GM18507 (cell line): ENCODE measurements at places on chromosomes 7 and 10.

DNA sequence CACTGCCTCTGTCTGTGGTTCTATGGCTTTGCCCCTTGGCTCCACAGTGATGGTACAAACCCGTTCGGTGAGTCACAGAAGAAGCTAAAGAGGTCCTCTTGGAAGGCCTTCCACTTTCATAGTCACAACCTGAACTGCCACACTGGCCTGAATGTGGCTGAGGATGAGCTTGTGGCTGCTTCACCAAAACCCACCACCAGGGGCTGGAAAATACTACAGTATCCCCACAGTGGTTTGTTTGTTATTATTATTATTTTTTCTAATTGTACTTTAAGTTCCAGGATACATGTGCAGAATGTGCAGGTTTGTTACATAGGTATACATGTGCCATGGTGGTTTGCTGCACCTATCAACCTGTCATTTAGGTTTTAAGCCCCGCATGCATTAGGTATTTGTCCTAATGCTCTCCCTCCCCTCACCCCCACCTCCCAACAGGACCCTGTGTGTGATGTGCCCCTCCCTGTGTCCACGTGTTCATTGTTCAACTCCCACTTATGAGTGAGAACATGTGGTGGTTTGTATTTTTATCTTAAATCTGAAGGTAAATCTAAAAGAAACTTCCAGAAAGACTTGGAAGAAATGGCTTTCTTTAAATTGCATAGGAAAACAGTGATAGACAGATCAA lies 160.8 kb upstream of the NPSR1 start:
- DNase-seq, result no peak

DNA sequence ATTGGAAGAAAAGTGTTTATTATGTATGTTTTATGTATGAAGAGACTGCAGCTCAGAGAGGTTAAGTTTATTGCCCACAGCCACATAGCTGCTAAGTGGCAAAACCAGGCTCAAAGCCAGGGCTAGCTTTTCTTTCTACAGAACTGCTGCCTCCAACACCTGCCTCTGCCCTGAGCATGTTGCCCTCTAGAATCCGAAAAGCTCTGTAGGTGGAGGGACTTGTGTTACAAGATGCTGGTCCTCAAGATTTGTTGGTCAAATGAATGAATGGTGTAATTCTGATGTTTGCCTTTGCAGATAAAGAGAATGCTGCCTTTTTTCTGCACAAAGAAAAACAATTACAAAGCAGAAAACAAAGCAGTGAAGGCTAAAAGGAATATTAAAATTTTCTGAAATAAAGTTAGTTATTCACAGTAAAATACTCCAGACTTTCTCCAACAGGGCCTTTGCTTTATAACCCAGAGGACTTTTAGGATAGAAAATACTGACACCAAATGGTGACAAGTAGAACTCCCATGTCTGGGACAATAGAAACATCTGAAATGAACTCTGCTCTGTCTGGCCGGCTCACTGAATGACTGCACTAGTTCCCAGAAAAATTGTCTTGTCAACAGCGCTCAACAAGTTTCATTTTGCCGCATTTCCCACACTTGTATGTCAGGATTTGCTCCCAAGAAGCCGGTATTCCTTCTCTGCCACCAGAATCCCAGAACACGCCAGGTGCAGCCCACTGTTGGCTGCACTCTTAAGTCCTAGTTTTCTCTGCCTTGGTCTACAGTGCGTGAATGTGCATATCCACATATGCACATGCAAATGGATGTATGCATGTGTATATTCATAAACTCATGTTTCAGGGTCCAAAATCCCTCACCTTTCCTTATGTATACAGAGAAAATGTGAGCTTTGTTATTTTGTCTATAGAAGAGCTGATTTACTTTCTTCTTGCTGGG lies 11.0 kb upstream of the DNTT start:
- no peak for DNase-seq

GRCh38 chr10:79183468-79183865 lies 114.7 kb downstream of the ZMIZ1 start:
- no peak for DNase-seq

- DNase-seq, result no peak
These were observed 169.4 kb downstream of the KIAA1217 start for GRCh38 chr10:24378126-24378920.

DNA sequence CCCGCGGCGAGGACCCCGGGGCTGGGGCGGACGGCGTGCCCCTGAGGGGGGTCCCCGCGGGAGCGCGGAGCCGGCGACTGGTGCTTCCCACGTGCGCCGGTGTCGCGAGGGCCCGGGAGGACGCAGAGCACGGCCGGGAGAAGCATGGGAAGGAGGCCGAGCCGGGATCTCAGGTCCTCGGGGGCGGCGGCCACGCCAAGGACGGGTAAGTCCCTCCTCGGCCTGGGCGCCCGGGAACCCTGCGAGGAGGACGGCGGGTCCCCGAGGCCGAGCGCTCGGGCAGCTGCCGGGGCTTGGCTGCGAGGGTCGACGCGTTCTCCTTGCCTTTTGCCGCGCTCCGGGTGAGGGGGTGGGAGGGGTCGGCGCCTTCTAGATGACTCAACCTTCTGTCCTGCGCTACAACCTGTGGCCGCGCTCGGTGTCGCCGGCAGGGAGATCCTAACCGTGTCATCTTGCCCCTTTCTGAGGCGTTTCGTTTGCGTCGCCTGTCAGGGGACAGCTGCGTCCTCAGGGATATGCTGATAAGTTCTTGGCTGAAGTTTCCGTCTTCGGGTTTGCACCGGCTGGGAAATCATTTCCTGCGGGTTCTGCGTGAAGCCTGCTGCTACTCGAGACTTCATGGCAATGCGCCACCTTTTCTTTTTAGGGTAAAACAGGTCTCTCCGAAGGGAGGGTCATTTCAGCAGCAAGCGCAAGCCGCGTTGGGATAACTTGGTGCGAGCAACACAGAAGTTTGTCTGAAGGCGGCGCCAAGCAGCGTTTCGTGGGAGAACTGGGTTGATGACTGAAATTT lies 529 bp downstream of the TASOR2 start:
- no peak for DNase-seq
